ENCODE measurements at places on chromosomes 2 and 18.

DNA sequence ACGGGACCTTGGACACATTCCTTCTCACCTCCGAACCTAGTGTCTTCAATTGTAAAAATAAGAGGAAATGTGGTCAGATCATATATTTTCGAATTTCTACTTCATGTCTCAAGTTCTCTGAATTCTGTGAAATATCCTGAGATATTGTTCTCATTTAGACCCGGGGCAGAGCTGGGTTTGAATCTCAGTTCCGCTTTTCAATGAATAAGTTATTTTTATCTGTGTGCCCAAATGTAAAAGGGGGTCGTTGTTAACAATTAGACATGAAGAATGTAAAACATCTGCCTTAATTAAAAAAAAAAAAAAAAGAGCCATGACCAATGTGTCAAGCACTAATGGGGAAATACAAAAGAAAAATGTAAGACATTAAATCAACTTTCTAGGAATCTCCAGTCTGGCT is 48.9 kb upstream of the BCL11A start:
- no peak for DNase-seq

DNA sequence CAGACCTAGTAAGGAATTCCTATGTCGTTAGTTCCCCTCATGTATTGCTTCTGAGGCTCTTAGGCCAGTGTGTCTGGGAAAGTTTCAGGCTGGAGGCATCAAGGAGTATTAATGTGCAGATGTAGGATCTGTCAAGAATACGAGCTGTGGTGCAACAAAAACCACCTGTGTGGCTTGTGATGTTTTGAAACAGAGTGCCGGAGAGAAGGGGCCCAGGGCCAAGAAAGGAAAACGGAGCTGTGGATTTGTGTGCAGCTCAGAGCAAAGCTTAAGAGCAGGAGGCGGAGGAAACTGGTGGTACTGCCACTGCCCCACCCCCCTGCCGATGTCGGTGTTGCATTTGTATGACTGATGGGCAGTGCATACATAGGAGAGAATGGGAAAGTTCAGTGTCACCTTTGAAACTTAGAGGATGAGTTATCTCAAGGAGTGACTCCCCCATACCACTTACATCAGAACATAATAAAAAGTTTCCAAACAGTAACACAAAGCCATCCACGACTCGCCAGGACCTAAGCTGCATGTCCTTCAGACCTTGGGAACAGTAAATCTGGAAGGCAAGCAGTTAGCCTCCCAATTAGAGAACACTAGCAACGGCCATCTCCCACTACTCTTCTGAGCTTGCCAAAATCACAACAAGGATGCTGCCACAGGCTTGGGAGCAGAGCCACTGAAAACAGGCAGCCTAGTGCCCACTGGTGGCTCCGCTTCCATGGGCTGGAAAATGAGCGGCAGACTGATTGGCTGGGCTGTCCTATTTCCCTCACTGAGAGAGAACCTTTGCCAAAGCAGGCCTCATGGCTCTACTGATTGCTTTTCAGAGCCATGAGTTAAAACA is 152.7 kb upstream of the NT5C1B start:
- DNase-seq, result no peak

- no peak for DNase-seq
Observed at GRCh38 chr2:68256093-68256450, 3.7 kb upstream of the PPP3R1 start.

DNA sequence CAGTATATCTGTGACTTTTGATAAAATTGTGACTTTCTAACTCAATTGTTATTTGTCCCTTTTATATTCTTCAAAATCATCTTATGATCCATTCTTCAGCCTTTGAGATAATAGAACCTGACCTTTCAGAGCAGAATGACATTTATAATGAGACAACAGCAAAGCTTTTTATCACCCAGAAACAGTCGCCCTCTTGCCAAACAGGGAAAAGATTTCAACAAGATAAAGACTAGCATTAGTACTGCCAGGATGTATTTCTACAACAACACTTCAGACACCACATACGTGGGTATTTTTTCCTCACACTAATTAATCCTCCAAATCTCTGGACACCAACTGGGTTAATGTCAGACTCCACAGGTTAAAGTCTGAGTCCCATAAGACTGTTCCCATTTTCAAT is 249.0 kb downstream of the ZNF804A start:
- DNase-seq, result no peak

GRCh38 chr18:26646901-26647300 is 98.5 kb upstream of the KCTD1 start:
- no peak for DNase-seq

GRCh38 chr2:59566739-59567138 is 986.7 kb downstream of the BCL11A start:
- no peak for DNase-seq

GRCh38 chr2:120859128-120859527 is 123.5 kb downstream of the GLI2 start:
- DNase-seq, result no peak

- no peak for DNase-seq
Observed at GRCh38 chr2:86021396-86022378, 84.0 kb downstream of the POLR1A start.

DNA sequence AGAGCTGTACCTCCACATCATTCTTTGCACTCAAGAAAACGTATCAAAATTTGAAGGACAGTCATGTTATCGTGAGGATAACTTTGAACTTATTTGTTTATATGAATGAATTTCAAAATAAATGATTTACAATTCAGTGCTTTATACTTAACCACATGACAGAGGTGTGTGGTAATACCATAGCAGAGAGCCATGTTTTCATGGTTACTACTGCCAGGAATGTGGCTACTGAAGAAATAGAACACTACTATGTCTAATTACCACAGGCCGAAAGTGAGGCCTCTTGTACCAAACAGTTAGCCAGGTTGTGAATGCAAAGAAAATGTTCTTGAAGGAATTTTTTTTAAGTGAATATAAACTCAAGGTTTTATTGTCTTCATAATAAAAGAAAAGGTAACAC is 49.2 kb downstream of the AAK1 start:
- no peak for DNase-seq

GRCh38 chr2:158464426-158465281 is 7.9 kb downstream of the PKP4 start:
- DNase-seq, result no peak

DNA sequence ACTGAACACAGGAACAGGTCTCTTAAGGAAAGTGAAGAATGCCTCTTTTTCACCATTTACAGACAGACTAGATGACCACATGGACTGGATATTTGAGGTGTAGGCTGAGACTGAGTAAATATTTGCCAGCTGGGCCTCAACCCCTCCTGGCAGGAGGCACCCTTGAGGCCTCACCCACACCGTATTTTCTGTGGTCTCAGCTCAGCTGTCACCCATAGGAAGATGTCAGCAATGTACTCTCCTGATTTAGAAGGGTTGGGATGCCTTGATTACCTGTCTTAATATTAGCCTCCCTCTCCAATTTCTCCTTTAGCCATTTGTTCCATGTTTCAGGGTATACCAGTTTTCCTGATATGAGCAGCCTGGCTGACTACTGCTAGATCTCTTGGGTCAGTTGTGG is 20.3 kb downstream of the ADCYAP1 start:
- no peak for DNase-seq

DNA sequence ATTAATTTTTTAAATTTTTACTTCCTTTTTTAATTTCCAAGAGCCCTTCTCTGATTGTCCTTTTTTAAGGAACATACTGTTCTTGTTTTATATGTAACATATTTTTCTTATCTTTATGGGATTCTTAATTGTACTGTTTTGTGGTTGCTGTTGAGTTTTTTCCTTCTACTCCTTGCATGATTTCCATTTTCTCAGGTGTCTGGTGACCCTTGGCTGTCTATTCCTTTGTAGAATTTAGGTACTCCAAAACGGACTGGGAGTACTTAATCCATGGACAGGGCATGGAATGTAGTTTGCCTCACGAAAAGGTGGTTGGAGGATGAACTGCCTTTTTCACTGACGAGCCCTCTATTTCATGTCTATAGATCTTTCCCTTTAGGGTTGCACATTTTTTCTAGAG is 26.6 kb downstream of the TWSG1 start:
- DNase-seq, result no peak

GRCh38 chr2:161836664-161837063 is 212.4 kb downstream of the SLC4A10 start:
- DNase-seq, result no peak

All from stimulated activated CD8-positive, alpha-beta memory T cell treated with anti-CD3 and anti-CD28 coated beads, Interleukin-7, amount 100 ng/mL, for 1 hour (primary cell).